ENCODE measurements at places on chromosomes 16 and 17.

GRCh38 chr17:67867591-67867990, 42.3 kb downstream of the BPTF start:
- no peak for DNase-seq

- peak; percentile 30 for DNase-seq
Observed at GRCh38 chr16:67555795-67556212, 6.5 kb upstream of the CTCF start.

- peak; percentile 95 for DNase-seq
Observed at GRCh38 chr17:3639981-3640596, 3.5 kb downstream of the CTNS start.

DNA sequence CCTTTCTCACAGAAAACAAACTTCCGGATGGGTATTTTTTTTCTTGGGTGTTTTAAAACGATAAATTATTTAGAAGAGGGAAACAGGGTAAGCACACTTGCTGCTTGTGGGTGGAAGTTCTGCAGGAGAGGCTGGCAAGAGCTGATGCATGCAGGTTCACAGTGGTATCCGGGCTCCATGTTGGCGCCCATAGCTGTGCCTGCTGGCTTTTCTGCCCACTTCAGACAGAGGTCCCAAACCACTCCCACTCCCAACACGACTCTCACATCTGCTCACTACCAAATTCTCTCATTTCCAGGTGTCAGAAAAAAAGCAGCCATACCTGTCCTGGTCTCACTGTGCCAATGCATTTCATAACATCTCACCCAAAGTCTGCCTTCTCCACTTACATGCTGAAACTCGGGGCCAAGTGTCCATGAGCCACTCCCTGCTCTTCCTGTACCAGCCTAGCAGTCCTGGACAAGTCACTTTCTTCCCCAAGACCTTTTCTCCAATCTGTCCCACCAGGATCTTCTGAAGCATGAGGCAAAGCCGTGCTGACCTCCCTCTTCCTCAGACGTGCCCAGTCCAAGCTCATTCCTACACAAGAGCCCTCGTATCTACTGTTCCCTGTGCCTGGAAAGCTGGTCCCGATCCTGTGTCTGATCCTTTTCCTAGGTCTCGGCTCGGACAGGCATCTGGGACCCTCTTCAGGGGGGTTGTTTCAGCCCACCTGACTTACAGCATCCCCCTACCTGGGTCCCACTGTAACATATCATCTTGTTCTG, 1.5 kb downstream of the CD300LF start:
- DNase-seq = no peak

- no peak for DNase-seq
Observed at GRCh38 chr16:31010585-31011325, at the start of gene STX1B. Gene STX1B, minus strand, starts transcription at chr16:31010638. Its CDS starts 242 bp downstream, at chr16:31010396.

DNA sequence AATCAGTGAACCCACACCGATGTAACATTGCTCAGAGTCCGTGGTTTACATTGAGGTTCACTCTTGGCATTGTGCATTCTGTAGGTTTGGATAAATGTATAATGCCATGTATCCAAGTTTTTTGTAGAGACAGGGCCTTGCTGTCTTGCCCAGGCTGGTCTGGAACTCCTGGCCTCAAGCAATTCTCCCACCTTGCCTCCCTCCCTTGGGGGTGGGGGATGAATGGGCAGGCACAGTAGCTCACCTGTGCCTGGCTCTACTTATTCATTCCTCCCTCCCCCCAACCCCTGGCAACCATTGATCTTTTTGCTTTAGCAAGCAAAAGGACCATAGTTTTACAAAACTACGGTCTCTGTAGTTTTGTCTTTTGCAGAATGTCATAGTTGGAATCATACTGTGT, 181.4 kb downstream of the SPECC1 start:
- no peak for DNase-seq

- no peak for DNase-seq
Observed at GRCh38 chr16:15457958-15458357, 23.6 kb downstream of the BMERB1 start.

DNA sequence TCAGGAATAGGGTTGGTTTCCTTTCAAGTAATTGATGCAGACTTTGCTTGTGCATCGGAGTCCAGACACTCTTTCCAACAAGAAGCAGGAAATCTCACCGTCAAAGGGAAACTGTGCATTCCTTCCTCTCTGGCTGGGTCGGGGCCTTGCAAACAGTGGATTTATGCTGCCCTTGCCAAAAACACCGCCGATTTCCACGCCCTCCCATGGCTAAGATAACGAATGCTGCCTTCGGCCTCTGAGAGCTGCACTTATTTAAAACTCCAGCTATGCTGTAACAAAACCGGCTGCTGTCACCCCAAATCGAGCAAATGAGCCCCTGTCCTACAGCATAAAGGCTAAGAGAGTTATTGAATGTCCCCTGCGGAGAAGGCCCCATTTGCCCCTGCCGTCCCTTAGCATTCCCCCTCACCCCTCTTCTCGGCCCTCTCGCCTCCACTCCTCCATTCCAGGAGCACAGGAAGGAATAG, 275.5 kb upstream of the IRX5 start:
- DNase-seq = no peak

GRCh38 chr17:42405963-42406495, 17.0 kb downstream of the CAVIN1 start:
- peak; percentile 75 for DNase-seq

DNA sequence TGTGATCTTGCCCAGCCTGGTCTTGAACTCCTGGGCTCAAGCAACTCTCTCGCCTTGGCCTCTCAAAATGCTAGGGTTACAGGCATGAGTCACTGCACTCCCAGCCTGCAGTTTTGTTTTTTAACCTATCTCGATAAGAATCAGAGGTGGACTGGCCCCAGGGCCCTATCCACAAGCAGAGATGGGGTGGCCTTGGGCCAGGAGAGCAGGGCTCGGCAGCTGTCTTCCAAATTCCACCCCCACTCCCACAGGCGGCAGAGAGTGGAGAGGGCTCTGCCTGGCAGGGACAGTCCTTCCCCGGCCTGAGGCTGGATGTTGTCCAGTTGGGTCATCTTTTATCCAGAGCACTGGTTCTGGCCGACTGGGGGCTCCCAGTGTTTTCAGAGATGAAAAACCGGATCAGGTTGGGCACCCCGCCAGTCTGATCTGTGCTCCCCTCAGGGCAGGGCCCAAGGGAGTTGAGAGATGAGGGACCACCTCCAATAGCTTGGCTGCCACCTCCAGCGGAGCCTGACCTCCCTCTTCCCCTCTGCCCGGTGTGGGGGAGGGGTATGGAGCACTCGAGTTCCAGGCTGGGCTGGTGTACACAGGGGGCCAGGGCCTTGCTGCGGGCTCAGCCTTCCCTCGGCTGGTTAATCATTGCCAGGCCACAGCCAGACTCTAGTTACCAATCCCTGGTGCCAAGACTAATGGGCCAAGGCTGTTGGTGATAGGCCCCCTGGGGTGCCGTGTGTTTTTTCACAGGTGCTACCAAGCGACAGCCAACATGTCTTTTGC, 30.3 kb upstream of the MYO15B start:
- no peak for DNase-seq

DNA sequence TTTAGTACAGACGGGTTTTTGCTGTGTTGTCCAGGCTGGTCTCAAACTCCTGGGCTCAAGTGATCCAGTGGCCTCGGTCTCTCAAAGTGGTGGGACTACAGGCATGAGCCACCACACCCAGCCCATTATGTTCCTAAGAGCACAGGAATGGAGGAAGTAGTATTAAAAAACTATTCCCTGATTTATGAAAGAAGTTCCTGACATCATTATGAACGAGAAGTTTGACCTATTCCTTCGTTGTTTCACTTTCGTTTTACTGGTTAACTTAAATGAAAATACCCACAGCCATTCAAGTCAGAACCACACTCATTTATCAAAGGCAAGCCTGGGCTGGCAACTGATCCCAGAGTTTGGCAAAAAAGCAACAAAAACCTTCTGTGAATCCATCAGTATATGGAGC, 13.5 kb upstream of the CBX4 start:
- peak; percentile 57 for DNase-seq

DNA sequence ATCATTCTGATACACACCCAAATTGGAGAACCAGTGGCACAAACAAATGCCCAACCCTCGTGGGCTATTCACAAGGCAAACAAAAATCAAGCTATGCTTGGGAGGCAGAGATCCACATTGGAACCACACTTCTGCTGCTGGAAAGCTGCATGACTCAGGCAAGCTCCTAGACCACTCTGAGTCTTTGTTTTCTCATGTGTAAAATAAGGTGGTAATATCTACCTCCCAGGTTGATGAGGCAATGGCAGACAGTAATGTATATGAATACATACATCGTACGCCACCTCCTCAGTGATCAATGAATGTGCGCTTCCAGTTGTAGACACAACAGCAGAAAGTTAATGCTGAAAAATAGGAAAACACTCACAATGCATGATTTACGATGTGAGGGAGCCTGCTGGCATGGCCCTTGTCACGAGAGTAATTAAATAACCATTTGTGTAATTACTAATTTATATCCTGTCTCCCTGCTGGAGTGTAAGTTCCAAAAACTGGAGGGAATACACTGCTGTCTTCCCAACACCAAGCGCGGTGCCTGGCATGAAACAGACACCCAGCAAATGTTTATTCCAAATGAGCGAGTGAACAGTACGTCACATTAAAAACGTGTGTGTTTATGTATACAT, 69.9 kb upstream of the HSBP1 start:
- no peak for DNase-seq

DNA sequence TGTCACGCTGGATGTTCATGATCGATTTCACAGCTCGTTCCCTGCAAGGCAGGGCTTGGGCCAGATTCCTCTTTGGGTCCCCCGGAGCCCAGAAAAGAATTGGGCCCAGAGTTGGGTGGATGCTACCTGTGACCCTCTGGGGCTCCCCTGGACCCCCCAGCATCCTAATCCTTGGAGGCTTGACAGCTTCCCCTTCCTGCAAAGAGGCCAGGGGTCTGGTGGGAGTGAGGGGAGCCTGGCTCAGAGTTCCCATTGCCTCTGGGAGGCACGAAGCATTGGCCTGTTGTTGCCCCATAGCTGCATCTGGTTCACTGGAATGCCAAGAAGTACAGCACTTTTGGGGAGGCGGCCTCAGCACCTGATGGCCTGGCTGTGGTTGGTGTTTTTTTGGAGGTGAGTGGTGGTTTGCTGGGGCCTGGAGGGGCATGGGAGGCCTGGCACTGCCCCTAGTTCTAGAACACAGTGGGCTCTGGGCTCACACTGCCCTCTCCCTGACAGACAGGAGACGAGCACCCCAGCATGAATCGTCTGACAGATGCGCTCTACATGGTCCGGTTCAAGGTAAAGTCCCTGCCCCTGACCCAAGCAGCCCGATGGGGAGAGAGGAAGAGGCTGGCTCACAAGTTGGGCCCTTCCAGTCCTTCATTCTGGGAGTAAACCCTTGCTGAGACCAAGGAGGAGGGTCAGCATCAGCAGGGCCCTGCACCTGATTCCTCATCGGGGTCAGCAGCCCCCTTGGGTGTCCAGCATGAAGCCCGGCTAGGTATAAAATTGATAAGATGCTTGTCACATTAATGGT, 7.2 kb downstream of the CA7 start:
- no peak for DNase-seq

- no peak for DNase-seq
Observed at GRCh38 chr17:49931416-49932137, 37.4 kb upstream of the DLX4 start.

GRCh38 chr17:51888816-51889215, 269.7 kb downstream of the CA10 start:
- DNase-seq = no peak

DNA sequence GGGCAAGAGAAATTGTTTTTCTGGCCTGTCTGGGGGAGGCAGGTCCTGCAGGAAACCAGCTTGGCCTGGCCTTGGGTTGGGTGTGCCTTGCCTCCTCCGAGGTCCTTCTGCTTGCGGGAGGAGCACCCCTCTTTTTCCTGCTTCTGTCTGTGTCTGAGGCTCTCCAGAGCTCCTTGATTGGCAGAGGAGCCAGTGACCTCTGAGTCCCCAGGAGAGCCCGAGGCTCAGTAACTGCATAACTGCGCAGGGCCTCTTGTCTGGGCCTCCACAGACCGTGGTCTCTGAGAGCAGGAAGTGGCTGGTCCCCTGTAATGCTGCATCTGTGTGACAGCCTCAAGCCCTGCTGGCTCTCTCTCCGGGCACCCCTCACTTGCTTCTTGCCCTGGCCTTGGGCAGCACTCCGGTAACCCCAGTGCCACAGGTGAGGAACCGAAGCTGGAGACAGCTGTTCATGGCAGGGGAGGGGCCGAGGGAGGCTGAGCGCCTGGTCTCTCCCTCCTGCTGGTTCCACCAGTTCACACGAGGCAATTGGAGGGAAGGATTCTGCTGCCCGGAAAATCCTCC, 1.6 kb downstream of the CAPN15 start:
- DNase-seq = no peak

DNA sequence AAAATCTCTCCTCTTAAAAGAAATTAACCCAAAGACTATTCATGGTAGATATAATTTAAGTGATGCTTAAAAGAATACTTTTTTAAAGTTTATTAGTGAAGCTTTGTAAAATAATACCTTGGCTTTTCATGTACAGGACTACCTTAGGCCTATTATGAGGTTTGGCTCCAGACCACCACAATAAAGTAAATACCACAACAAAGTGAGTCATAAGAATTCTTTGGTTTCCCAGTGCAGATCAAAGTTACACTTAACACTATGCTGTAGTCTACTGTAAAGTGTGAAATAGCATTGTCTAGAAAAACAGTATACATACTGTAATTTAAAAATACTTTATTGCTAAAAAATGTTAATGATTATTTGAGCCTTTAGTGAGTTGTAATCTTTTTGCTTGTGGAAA, 31.7 kb downstream of the CLTC start:
- DNase-seq = no peak

DNA sequence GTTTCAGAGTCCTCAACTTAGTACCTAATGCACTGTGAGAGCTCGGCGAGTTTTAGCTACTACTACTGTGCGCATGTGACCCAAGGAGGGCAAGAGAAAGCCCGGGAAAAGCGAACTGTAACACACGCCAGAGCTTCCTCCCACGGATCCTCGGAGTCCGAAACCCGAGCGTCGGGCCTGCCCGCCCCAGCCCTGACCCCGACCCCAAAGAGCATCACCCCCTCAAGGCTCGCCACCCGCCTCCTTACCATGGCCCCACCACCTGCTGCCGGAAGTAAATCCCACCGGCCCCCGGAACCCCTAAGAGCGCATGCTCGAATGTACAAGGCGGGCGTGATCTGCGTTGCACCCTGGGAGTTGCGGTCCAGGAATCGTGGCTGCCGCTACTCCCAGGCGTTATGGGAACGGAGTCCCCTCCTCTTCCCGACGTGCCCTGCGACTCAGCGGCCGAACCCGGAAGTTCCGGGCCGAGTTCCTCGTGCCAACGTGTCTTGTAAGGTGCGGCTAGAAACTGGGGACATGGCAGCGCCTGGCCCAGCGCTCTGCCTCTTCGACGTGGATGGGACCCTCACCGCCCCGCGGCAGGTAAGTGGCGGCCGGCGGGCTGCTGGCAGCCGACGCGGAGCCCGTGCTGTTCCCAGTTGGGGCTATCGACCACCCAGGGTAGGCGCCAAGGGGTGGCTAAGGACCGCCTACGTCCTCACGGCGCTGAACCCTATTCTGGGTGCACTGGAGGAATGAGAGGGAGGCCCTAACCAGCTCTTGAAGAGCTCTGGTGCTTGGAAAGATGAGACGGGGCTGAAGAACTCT, at the start of the genes PMM2 and TMEM186:
Gene PMM2, plus strand, starts transcription at position 476 of the 810 bp plus-strand sequence. Its CDS starts 44 bp downstream, at position 520.
Gene TMEM186, minus strand, starts transcription at position 276 of the 810 bp plus-strand sequence. Its CDS starts 25 bp downstream, at position 251.
- peak; percentile 97 for DNase-seq

Measured in inflammatory macrophage (primary cell).